ENCODE measurements at places on chromosomes 6 and 20.

GRCh38 chr6:30093951-30094661 is 18.5 kb upstream of the RNF39 start:
- DNase-seq = no peak

- no peak for DNase-seq
These were observed 53.0 kb downstream of the NUDT3 start for GRCh38 chr6:34339432-34339831.

- DNase-seq = no peak
These were observed 318.5 kb downstream of the CDC5L start for GRCh38 chr6:44706011-44706410.

DNA sequence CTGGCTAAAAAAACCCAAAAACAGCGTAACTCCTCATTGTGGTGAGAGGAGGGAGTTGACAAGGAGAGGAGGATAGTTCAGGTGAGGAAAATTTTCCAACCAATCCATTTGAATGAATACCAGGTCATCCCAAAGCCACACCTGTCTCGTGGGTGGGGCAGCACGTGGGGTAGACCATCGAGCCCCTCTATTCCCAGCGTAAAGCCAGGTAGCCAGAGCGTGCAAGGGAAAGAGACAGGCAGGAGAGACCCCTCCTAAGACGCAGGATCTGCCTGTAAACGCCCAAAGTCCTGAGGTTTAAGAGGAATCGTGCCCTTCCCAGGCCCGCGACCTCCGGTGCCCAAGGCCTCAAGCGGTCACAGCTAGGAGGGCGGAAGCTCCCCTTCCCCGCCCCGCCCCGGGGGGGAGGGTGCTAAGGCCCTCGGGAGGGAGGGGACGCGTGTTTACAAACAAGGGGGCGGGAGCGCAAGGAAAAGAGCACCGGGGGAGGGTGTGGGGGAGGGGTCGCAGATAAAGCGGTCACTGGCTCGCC is 712 bp downstream of the RXRB start:
- peak; percentile 48 for DNase-seq

DNA sequence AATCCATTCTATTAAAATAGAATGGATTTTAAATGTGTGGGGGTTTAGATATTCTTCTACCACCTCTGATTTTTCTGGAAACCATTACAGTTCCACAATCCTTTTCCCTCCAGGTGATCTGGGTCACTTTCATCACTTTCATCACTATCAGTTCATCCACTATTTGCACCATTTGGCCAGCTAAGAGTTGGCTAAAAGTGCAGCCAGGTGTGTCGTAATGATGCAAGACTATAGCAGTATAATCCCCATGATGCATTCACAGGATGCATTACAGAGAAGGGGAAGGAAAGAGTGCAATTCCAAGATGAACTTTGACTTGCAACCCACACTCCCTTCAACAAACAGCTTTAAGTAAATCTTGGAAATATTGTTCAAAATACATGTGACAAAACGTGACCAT is 4.9 kb downstream of the FUCA2 start:
- no peak for DNase-seq

GRCh38 chr20:63309261-63310071 is 16.5 kb downstream of the COL20A1 start:
- DNase-seq = no peak
